Progenitor cell of endocrine pancreas (in vitro differentiated cells): ENCODE measurements at places on chromosomes 2 and 18.

- no peaks in the 10 kb centered on the region for H3K36me3 ChIP-seq
- H3K4me3 ChIP-seq: no peak overlapping the region
- H3K4me1 ChIP-seq: peaks cover 4% of the 10 kb centered on the region
- H3K27ac ChIP-seq: no peak overlapping the region
- DNase-seq: no peak
These were observed 19.8 kb upstream of the HNRNPA3 start for GRCh38 chr2:177192788-177193187.

DNA sequence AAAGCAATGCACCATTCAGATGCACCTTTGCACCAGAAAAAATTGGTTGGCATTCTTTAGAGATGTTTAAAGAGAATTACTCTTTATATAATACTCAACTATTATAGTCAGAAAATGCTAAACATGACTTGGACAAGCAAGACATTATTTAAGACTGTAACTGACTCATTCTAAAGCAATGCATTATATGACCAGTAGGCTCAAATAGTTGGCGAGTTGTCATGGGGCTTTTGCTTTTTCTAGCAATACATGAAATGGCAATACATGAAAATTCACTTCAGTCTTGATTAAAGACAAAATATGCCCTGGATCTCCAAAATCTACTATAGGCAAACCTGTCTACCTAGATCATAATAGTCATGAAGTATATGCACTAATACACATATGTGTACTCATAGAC is 216.9 kb upstream of the VWC2L start:
- no peaks in the 10 kb centered on the region for H3K36me3 ChIP-seq
- no peaks in the 10 kb centered on the region for H3K4me1 ChIP-seq
- no peaks in the 10 kb centered on the region for H3K27me3 ChIP-seq
- H3K27ac ChIP-seq: no peak overlapping the region
- no peak for DNase-seq

GRCh38 chr2:236977063-236977851 is 108.4 kb upstream of the COPS8 start:
- peaks cover 14% of the 10 kb centered on the region for H3K4me1 ChIP-seq
- H3K4me3 ChIP-seq: no peak overlapping the region
- H3K27me3 ChIP-seq: peaks cover 48% of the 10 kb centered on the region
- no peak for DNase-seq
- H3K36me3 ChIP-seq: peaks cover 2% of the 10 kb centered on the region
- no peak overlapping the region for H3K27ac ChIP-seq

DNA sequence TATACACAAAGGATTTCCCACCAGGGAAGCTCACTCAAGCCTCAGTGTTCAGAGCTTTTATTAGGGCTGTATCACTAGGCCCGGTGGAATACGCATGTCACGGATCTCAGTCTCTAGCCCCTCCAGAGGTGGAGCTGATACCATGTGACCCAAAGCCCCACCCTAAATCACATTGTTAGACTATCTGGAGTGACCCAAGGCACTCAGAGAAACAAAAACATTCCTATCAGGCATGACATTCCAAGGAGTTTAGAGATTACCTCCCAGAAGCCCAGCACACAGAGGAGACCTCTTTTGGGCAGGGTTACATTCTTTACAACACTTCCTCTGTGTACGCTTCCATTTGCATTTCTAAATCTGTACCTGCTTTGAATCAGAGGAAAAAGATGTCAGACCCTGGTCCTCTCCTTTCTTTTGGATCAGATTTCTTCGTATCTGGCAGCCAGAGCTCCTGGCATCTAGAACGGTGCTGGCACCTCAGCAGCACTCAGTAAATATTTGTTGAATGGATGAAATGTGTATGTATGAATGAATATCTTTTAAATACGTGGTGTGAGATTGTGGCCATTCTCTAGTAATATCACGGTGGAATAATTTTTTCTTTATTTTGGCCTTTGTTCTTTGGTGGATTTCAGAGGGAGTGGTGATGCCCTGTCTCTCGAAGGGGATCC is 37.7 kb upstream of the SMAD2 start:
- peak overlapping the region; percentile 97 for H3K27ac ChIP-seq
- peaks cover 5% of the 10 kb centered on the region for H3K36me3 ChIP-seq
- no peak overlapping the region for H3K4me3 ChIP-seq
- H3K27me3 ChIP-seq: peaks cover 2% of the 10 kb centered on the region
- no peak for DNase-seq

GRCh38 chr2:146457221-146457620 is 1387.6 kb upstream of the ACVR2A start:
- H3K4me3 ChIP-seq: no peak overlapping the region
- no peaks in the 10 kb centered on the region for H3K27me3 ChIP-seq
- H3K36me3 ChIP-seq: peaks cover 3% of the 10 kb centered on the region
- H3K27ac ChIP-seq: no peak overlapping the region
- DNase-seq: no peak
- no peaks in the 10 kb centered on the region for H3K4me1 ChIP-seq

GRCh38 chr2:66569974-66570373 is 135.0 kb downstream of the MEIS1 start:
- H3K27me3 ChIP-seq: no peaks in the 10 kb centered on the region
- no peak for DNase-seq
- H3K36me3 ChIP-seq: peaks cover 30% of the 10 kb centered on the region

DNA sequence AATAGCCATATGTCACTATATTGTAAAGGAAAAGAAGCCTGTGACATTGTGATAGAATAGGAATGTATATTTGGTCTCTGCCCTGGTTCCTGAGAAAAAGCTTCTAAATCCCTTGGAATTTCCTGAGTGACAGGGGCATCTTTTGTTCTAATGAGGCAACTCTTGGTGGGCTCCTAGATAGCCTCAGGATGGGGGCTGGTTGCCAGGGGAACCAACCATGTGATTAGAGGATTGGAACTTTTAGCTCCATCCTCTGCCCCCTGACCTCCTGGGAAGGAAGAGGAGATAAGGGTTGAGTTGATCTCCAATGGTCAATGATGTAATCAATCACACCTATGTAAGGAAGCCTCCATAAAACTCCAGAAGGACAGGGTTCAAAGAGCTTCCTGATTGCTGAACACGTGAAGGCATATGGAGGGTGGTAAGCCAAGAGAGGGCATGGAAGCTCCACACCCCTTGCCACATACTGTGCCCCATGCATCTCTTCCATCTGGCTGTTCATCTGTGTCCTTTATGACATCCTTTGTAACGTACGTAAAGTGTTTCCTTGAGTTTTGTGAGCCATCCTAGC is 2.9 kb upstream of the ME2 start:
- no peak overlapping the region for H3K27ac ChIP-seq
- no peak overlapping the region for H3K4me3 ChIP-seq
- no peak for DNase-seq
- no peaks in the 10 kb centered on the region for H3K27me3 ChIP-seq
- no peaks in the 10 kb centered on the region for H3K36me3 ChIP-seq
- peaks cover 8% of the 10 kb centered on the region for H3K4me1 ChIP-seq

DNA sequence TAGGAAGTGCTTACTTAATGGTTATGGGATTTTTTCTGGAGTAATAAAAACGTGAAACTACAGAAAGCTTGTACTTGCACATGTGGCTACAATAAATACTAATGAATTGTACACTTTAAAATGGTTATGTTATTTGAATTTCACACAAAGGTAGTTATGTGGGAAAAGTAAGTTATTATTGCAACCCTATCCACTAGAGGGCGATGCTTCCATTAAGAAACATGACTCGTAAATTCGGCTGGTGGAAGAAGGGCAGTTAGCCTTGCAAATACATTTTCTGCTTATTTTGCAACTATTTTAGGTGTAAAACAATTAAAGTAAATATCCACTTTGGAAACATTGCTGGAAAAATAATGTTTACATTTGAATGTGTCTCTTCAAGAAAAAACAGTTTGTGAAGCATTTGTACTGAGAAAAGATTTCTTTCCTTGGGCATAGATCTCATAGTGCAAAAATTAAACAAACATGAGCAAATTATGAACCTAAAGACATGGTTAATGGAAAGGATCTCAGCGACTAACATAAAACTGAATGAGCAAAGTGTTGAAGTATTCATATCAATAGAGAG is 68.1 kb upstream of the CSRNP3 start:
- H3K36me3 ChIP-seq: no peaks in the 10 kb centered on the region
- H3K4me3 ChIP-seq: no peak overlapping the region
- H3K27ac ChIP-seq: no peak overlapping the region
- no peak for DNase-seq

GRCh38 chr2:141923657-141924056 is 207.2 kb downstream of the LRP1B start:
- H3K36me3 ChIP-seq: no peaks in the 10 kb centered on the region
- no peaks in the 10 kb centered on the region for H3K4me1 ChIP-seq
- DNase-seq: no peak
- no peak overlapping the region for H3K27ac ChIP-seq

GRCh38 chr2:15092181-15092580 is 459.7 kb downstream of the LRATD1 start:
- no peaks in the 10 kb centered on the region for H3K36me3 ChIP-seq
- no peak for DNase-seq
- H3K27ac ChIP-seq: no peak overlapping the region
- peaks cover 9% of the 10 kb centered on the region for H3K4me1 ChIP-seq
- no peak overlapping the region for H3K4me3 ChIP-seq

- H3K4me3 ChIP-seq: no peak overlapping the region
- no peaks in the 10 kb centered on the region for H3K27me3 ChIP-seq
- H3K4me1 ChIP-seq: peaks cover 24% of the 10 kb centered on the region
- H3K36me3 ChIP-seq: peaks cover 9% of the 10 kb centered on the region
- H3K27ac ChIP-seq: no peak overlapping the region
These were observed 64.5 kb downstream of the LYPD6 start for GRCh38 chr2:149394864-149395263.

GRCh38 chr2:230627806-230628724 is 84.6 kb upstream of the CAB39 start:
- H3K4me3 ChIP-seq: no peak overlapping the region
- no peak for DNase-seq
- H3K36me3 ChIP-seq: no peaks in the 10 kb centered on the region
- H3K27me3 ChIP-seq: peaks cover 39% of the 10 kb centered on the region
- no peak overlapping the region for H3K27ac ChIP-seq

DNA sequence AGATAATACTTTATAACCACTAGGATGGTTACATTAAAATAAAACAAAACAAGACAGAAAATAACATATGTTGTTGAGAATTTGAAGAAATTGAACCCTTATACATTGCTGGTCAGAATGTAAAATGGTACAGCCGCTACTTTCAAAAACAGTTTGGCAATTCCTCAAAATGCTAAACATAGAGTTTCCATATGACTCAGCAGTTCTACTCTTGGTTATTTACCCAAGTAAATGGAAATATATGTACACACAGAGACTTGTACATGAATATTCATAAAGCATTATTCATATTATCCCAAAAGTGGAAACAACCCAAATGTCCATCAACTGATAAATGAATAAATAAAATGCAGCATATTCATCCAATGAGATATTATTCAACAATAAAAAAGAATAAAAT is 92.5 kb upstream of the LRATD1 start:
- DNase-seq: no peak
- H3K27ac ChIP-seq: no peak overlapping the region
- peaks cover 22% of the 10 kb centered on the region for H3K4me1 ChIP-seq
- H3K4me3 ChIP-seq: no peak overlapping the region
- H3K36me3 ChIP-seq: peaks cover 7% of the 10 kb centered on the region
- H3K27me3 ChIP-seq: no peaks in the 10 kb centered on the region

- H3K27me3 ChIP-seq: peaks cover 7% of the 10 kb centered on the region
- H3K36me3 ChIP-seq: no peaks in the 10 kb centered on the region
- DNase-seq: no peak
- H3K27ac ChIP-seq: no peak overlapping the region
These were observed 60.2 kb downstream of the CHRNA1 start for GRCh38 chr2:174704061-174704460.

DNA sequence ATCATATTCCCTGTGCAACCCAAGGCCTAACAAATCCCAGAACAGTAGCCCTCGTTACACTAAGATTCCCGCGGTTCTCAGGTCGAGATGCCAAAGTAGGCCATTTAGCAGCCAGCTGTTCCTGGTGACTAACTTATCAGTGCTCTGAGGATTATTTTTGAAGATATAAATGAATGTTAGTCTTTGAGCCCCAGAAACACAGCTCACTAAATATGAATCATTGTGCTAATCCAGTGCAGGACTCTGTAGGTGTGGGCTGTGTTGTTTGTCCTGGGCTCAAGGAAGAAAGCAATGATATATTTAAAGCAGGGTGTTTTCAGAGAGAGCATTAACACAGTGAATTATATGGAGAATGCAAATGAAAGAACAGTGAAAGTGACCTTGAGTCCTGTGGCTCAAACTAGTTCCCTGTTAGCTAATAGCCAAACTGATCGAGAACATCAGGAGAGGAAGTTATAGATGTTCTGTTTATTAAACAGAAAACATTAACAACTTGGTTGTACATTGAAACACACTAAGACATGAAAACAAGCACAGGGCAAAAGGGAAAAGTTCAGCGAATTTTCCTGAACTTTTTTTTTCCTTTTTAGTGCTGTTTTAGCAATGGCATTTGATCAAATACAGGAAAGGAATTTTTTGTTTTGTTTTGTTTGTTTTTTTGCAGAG is 228.3 kb downstream of the RNF152 start:
- no peaks in the 10 kb centered on the region for H3K4me1 ChIP-seq
- H3K36me3 ChIP-seq: peaks cover 3% of the 10 kb centered on the region
- DNase-seq: no peak
- no peak overlapping the region for H3K4me3 ChIP-seq

GRCh38 chr2:65402780-65403528 is 29.4 kb downstream of the SPRED2 start:
- H3K4me3 ChIP-seq: no peak overlapping the region
- H3K27me3 ChIP-seq: no peaks in the 10 kb centered on the region
- H3K27ac ChIP-seq: no peak overlapping the region
- no peak for DNase-seq
- H3K36me3 ChIP-seq: peaks cover 7% of the 10 kb centered on the region
- H3K4me1 ChIP-seq: peaks cover 29% of the 10 kb centered on the region

- no peaks in the 10 kb centered on the region for H3K27me3 ChIP-seq
- no peaks in the 10 kb centered on the region for H3K36me3 ChIP-seq
- H3K4me1 ChIP-seq: peaks cover 20% of the 10 kb centered on the region
- H3K27ac ChIP-seq: no peak overlapping the region
- H3K4me3 ChIP-seq: no peak overlapping the region
- no peak for DNase-seq
These were observed 33.0 kb downstream of the UPP2 start for GRCh38 chr2:158134655-158135054.

GRCh38 chr18:55405893-55406406 is 182.0 kb downstream of the TCF4 start:
- no peak overlapping the region for H3K4me3 ChIP-seq
- peaks cover 8% of the 10 kb centered on the region for H3K36me3 ChIP-seq
- H3K4me1 ChIP-seq: peaks cover 42% of the 10 kb centered on the region

DNA sequence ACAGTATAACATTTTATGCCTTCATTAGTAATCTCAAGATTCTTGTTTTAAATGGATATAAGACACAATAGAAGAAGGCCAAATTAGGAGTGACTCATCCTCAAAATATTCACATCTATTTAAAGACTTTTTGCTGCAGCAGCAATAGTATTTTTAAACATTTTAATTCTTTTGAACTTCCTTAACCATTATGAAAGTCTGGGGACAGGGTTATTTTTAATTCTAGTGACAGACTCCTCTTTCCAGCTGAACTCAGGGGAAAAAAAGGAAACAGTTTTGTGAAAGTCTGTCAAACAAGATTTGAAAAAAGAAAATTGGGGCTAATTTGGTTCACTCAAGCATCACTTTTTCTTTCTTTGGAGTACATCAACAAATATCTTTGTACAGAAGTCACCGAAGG is 541.8 kb downstream of the NUP35 start:
- peaks cover 1% of the 10 kb centered on the region for H3K4me1 ChIP-seq
- H3K36me3 ChIP-seq: no peaks in the 10 kb centered on the region
- H3K27me3 ChIP-seq: no peaks in the 10 kb centered on the region

GRCh38 chr18:11529081-11529480 is 80.3 kb upstream of the SLC35G4 start:
- no peak overlapping the region for H3K27ac ChIP-seq
- H3K36me3 ChIP-seq: no peaks in the 10 kb centered on the region
- H3K4me1 ChIP-seq: no peaks in the 10 kb centered on the region
- peaks cover 12% of the 10 kb centered on the region for H3K27me3 ChIP-seq

GRCh38 chr2:80380736-80381135 is 76.2 kb upstream of the LRRTM1 start:
- DNase-seq: no peak
- H3K27me3 ChIP-seq: no peaks in the 10 kb centered on the region
- no peaks in the 10 kb centered on the region for H3K4me1 ChIP-seq
- H3K27ac ChIP-seq: no peak overlapping the region
- no peaks in the 10 kb centered on the region for H3K36me3 ChIP-seq
